ENCODE measurements at places on chromosomes 11 and 22. TPM values are rescaled to one million over a fixed set of nuclear protein-coding genes. Genes with fewer than 3 reads are reported as not detected.

DNA sequence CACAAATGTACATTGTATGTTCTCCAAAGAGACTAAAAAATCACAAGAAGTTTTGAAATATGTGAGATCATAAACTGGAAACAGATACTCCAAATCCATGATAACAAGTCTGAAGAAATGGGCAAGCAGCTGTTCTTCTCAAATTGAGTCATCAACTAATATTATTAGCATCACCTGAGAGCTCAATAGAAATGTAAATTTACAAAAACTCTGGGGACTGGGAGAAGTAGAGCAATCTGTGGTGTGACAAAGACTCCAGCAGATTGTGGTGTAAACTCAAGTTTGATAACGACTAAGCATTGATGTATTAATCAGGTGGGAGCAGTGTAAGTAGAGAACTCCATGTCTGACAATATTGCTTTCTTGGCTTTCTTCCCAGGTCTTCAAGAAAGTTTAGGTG lies 53.2 kb downstream of the GLYATL1 start:
- no peak for DNase-seq

DNA sequence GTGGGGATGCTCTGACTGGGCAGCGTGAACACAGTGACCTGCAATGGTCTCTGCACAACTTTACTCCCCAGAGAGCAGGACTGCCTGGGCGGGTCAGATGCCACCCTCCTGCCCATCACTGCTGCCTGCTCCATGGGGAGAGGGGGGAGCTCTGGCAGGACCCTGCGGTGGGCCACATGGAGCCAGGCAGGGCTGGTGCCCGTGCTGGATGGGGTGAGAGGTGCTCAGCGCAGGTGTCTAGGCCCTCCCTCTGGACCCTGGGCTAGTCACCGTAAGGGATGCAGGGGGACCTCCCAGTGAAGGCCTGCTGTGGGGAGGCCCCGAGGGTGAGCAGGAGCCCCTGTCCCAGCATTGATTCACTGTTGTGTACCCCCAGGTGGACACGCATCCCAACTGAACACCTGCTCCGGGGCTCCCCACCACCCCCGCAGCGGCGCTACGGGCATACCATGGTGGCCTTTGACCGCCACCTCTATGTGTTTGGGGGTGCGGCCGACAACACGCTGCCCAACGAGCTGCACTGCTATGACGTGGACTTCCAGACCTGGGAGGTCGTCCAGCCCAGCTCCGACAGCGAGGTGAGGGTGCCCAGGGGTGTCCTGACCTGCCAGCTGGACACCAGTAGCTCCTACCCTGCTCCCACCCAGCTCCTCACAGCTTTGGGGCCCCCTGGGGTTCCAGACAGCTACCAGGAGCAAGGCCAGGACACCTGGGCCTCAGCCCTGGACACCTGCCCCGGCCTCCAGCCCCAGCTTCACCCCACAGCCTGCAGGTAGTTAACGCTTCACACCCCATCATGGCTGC lies 9.4 kb downstream of the LZTR1 start:
- no peak for DNase-seq

DNA sequence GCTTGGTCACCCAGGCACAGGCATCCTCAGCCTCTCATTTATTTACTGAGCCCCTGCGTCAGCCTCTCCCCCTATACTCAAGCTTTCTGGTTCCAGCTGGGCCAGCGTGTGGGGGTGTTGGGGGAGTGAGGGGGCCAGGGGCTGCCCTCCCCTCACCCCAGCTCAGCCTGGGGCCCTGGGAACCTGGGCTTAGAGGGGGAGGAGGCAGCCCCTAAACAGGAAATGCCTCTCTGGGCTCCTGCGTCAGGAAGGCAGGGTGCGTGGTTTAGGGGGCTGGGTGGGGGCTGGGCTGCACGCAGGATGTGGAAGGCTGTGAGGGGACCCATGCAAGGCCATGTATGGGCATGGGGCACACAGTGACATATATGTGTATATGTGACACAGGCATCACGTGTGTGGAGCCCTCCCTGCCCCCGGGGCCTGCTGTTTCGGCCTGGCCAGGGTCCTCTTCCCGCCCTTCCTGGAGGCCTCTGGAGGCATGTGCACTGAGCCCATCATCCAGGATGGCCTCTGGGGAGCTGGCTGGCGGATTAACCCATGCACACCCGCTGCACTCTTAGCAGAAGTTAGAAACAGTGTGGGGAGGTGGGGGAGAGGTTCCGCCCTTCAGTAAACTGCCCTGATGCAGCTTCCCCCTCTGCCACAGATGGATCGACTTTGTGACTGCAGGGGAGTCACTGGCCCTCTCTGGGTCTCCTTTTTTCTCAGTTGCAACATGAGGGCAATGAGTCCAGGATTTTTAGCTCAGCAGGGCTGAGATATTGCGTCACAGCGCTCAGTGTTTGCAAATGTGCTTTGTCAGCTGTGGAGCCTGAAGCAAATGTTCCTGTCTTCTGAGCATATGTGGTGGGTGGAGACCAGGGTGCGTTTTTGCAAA lies 1.1 kb upstream of the CD248 start:
- DNase-seq = peak; percentile 11

Gene NDUFS8
- polyA plus RNA-seq = 339 TPM

DNA sequence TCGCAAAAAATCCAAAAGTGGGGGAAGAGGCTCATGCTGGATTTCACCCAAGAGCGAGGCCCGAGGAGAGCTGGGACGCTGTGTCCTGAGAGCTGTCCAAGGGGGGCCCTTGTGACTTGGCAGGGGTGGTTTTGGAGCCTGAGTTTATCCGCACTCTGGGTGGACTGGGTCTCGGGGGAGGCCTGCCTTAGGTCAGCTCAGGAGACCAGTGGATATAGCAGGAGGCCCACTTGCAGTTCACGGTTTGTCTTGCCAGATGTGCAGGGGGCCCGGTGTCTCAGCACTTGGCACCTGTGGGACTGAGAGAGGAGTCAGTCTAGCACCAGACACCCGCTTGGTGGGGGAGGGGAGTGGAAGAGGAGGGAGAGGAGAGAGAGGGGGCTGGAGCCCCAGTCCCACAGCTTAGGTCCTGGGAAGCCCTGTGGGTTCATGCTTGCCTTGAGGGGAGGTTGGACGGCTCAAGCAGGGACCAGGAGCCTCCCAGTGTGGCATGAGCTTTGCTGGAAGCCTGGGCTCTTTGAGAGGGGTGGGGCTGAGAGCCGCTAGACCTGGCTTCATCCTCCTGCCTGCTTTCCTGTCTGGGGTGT lies 33.4 kb downstream of the PARVB start:
- no peak for DNase-seq

DNA sequence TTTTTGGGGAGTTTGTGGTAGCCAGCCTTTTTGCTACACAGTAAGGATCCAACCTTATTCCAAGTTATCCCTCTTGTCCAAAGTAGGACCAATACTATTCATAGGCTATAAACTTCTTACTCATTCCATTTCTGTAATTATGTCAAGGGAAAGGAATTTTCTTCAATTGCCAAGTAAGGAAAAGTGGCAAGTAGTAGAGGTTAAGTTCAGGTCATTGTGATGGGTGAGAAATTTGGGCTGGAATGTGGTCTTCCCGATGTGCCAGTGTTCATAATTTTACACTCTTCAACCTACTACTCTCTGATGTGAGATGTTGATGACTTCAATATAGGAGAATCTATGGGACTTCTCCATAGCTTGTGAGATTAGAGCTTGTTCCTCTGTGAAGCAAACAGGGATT lies 648.8 kb downstream of the METTL15 start:
- no peak for DNase-seq

DNA sequence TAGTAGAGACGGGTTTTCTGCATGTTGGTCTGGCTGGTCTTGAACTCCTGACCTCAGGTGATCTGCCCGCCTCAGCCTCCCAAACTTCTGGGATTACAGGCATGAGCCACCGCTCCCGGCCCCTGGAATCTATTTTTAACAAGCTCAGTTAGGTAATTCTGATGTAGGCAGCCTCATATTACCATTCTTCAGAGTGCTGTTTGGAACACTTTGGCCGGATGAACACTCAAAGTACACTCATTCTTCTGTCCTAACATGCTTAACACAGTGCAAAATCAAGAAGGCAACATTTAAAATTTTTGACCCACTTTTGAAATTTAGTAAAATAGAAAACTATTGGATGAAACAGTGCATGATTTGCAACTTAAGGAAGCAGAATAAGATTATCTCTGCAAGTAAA lies 586.7 kb upstream of the CHORDC1 start:
- DNase-seq = no peak

- DNase-seq = no peak
These were observed 431.2 kb downstream of the METTL15 start for GRCh38 chr11:28539239-28540030.

DNA sequence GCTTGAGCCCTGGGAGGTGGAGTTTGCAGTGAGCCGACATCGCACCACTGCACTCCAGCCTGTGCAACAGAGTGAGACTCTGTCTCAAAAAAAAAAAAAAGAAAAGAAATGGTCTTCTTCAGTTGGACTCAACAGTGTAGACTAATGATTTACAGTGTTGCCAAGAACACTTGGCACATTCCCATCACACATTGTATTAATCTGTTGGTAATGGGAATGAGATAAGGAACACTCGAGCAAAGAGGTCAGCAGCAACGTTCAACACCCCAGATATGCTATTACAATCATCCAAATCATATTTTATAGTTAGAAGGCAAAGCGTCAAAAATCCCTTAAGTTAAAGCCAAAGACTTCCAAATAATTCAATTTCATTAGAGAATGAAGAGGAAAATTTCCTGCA lies 14.5 kb downstream of the CDON start:
- no peak for DNase-seq

GRCh38 chr11:130211781-130212401 lies 52.3 kb downstream of the ST14 start:
- no peak for DNase-seq

Gene MUC2
- not detected for polyA plus RNA-seq
